ENCODE measurements at places on chromosomes 1 and 21.

- no peak for DNase-seq
Observed at GRCh38 chr1:16969651-16970050, 10.8 kb downstream of the MFAP2 start.

- DNase-seq = no peak
Observed at GRCh38 chr1:185291159-185291558, 25.9 kb downstream of the IVNS1ABP start.

GRCh38 chr21:44943005-44943685 is 3.3 kb downstream of the SLX9 start:
- no peak for DNase-seq

GRCh38 chr1:64744492-64745180 is at the start of gene RAVER2:
Gene RAVER2, plus strand, starts transcription at chr1:64745075. Its CDS starts 98 bp downstream, at chr1:64745173.
- peak; percentile 44 for DNase-seq

DNA sequence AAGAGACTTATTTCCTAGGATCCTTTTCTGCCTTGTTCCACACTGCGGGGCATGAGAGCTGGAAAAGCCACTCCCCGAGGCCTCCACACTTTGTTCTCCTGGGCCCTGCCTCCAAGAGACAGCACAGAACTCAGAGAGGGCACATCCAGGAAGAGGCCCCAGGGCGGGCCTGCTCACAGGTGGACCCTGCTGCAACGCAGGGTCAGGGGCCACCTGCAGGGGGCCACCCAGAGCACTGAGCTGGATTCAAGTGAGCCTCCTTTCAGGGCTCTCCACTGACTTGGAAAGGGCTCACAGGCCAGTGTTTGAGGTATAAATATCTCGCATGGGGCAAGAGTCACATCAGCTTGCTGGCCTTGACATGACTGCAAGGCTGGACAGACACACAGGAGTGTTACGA is 4.8 kb downstream of the RGS16 start:
- DNase-seq = no peak

GRCh38 chr21:44332383-44332782 is 6.8 kb downstream of the CFAP410 start:
- no peak for DNase-seq

GRCh38 chr1:228335406-228336307 is 71.0 kb downstream of the TRIM11 start:
- no peak for DNase-seq

DNA sequence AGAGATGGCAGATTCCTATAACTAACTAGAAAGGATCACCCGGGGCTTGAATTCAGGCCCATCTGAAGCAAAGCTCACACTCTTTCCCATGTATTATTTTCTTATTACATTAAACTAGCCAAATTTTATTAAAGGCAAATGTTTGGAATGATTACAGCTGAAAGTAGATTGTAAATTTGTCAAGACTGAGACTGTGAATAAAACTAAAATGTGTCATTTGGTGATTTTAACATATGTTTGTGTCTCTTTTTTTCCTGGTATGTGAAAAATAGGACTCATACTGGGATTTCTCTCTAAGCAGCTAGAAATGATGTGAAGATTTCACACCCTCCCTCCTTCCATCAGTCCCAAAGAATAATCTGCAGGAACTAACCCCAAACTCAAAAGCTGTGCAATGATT is 19.1 kb upstream of the KIAA0040 start:
- DNase-seq = no peak

GRCh38 chr1:227603327-227603726 is 40.0 kb downstream of the ZNF678 start:
- DNase-seq = no peak

Data from AG10803 (cell line).